ENCODE measurements at places on chromosomes 7 and 10. TPM values are rescaled to one million over a fixed set of nuclear protein-coding genes. Genes with fewer than 3 reads are reported as not detected.

The LIPF gene
- not detected for total RNA-seq

The SPDYE5 gene
- total RNA-seq = not detected

The HYAL4 gene
- not detected for total RNA-seq

The OGDHL gene
- total RNA-seq = not detected

The R3HCC1L gene
- 14.6 TPM for total RNA-seq

The MYL10 gene
- not detected for total RNA-seq

The ATRNL1 gene
- 3.3 TPM for total RNA-seq

The PODXL gene
- 12.1 TPM for total RNA-seq

The PLXDC2 gene
- 79.2 TPM for total RNA-seq

DNA sequence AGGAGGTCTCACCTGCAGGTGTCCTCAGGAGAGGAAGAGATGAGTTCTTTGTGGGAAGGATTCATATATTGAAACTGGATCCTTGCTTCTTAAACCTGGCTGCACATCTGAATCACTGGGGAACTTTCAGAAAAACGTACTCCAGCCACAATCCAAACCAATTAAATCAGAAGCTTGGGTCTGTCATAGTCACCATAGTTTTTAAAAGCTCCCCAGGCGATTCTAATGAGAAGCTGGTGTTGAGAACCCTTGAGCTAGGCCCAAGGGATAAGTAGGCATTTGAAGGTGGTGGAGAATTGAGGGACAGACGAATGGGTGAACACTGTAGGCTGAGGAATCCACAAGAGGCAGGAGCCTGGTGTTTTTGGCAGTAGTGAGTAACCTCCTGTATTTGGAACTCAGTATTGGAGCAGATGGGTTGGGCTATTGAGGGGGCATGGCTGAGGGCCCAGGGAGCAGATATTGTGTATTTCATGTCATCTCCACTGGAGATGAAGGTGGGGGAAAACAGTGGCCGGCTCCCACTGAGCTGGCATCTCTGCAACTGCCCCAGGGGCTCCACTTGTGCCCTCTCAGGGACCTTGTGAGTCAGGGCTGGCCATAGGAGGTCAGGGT lies 14.5 kb downstream of the ADCYAP1R1 start:
- DNase-seq = no peak

DNA sequence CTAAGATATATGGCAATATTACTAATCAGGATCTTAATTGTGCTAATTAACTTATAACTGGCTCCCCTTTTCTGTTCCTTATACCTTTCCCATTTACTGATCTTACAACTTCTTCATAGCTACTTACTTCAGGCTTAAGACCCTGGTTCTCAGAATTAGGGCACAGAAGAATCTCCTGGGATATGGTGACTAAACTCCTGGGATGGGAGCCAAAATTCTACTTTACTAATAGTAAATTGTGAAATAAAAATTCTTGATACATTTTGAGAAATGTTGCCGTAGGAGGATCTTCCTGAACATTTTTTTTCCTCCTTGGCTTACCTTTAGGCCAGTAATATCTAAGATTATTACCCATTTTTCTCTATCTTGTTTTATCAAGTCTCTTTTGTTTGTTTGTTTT lies 309.5 kb downstream of the ATRNL1 start:
- no peak for DNase-seq

DNA sequence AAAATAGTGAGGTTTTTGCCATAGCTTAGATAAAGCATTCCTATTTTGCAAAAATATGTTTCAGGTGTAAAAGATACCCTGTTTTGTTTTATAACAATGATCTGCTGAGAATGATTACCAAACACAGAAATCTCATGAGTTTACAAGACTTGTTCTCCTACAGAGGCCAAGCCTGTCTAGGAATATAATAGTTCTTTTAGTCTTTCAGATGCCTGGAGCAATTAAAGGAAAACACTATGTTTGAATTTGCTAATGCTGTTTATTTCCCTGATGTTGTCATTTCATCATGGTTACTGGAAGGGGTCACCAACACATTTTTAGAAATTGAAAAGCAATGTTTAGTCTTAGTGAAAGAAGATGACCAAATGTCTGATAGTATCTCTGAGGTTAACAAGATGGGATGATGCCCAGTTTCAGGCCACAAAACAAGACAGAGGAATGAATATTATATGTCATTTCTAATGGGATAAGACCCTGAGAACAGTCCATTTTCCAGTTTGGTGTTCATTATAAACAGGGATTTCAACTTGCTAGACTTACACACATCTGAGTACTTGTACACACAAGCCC lies 559.9 kb downstream of the INHBA start:
- no peak for DNase-seq

DNA sequence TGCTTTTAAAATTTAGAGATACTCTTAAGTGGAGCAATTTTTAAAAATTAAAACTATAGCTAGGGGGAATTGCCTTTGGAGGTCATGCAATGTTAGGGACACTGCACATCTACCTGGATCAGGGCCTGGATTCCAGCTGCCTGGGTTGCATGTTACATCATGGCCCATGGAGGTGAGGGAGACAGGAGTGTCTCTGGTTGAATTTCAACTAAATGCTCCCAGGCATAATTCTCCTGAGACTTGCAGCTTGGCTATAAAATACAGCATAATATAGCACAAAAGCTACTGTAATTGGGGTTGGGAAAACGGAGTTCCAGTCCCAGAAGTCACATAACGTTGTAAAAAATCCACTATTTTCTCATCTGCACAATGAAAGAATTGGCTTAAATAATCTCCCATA lies 782.5 kb downstream of the LRMDA start:
- DNase-seq = no peak

DNA sequence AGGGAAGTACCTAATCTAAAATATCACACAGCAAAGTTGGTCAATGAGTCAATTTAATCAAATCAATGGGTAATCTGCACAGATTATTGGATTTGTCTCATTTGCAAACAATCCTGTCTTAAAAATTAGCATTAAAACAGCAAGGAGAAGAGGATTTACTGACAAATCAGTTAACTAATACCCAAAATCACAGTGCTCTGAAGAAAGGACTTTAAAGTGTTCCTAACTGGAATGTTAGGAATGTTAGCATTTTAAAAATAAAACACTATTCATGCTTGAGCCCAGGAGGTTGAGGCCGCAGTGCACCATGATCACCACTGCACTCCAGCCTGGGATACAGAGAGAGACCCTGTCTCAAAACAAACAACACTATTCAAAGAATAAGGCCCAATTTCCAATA lies 83.1 kb downstream of the CHCHD3 start:
- no peak for DNase-seq

- DNase-seq = no peak
These were observed 32.9 kb upstream of the GRID1 start for GRCh38 chr10:86399514-86399878.

GRCh38 chr7:150476819-150477631 lies 26.6 kb downstream of the GIMAP8 start:
- DNase-seq = no peak

GRCh38 chr10:113954409-113954808 lies 89.3 kb upstream of the ADRB1 start:
- DNase-seq = no peak

DNA sequence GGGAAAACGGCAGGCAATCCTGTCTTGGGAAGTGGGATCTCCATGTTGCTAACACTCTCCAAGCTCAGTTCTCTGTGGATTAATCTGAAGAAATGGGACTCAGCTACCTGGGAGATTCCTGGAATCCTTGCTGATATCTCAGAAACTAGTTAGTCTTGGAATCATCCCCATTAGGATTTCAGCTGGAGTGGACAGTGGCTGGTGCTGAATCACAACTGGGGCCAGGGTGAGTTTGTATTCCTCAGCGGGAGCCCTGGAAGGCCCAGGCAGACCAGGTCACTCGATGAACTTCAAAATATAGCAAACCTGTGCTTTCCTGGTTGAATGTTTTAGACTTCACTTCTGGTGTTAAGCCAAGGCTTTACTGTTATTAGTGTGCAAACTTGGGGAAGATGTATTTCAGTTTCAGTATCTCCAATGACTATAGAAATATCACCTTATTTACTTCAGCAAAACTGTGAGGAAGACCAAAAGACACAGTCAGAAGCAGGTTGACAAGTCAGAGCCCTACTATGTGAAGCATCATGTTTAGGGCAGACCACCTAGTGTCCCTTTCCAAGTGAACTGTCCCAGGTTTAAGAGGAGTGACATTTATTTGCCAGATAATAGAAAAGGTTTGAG lies 126.1 kb downstream of the AOAH start:
- no peak for DNase-seq

DNA sequence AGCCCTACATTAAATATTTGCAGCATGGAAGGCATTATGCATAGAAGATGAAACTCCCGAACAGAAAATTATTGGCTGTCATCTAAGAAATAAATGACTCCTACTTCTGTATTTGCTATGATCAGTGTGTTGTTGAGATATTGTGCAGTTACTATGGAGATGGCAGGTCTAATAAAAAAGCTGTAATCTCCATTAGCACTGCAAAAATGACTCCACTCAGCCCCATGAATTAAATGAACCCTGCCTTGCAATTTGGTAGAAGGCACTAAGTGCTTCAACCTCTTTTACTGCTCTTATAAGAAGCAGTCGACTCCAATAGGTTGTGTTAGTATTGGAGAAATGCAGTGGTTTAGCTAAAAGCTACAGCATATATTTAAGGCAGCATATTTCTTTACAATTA lies 290.0 kb upstream of the PHYHIPL start:
- no peak for DNase-seq

DNA sequence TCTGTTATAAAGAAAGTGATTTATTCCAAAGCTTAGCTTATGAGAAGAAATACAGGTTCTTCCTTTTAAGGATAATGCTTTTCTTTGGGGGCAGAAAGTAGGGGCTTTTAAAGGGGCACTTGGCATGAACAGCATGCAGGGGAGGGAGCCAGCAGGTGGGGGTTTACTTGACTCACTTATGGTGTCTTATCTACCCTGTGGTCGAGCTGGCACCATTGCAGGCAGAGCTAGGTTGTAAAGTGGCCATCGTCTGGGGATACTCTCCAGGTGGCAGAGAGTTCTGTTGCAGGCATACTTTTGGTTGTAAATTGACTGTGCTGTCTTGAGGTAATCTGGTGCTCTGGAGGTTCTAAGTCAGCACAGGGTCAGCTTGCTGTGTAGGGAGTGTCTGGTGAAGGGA lies 26.3 kb upstream of the IFRD1 start:
- DNase-seq = no peak

DNA sequence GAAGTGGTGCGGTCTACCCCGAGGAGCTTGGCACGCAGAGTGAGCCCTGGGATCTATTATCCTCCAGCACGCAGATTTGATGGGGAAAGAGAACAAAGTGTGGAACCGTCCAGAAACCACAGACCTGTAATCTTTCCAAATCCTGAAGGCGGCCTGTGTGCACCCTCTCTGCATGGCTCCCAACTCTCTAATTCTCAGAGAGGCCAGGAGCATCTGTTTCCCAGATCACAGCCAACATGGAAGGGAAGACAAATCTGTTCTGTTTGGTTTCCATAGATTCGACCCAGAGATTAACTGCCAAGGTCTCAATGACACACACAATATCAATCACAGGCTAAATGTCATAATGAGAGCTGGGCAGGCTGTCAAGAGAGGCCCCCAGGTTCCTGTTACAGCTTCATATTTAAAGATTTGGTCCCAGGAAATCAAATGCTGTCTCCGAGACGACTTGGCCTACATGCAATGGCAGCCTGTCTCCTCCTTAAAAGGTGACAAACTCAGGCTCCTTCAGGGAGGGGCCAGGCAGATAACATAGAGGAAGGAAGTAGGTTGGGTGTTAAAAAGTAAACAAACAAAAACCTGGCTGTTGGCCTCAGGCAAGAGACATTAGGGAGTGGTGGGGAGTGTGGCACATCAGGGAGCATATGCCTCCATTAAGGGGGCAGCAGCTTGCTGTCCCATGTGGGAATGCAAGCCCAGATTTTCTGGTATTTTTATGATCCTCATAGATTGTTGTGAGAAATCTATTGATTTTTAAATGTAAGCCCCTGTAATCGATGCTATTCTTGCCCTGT lies 48.8 kb upstream of the SAMD8 start:
- no peak for DNase-seq

GRCh38 chr10:24340446-24340845 lies 131.5 kb downstream of the KIAA1217 start:
- no peak for DNase-seq

DNA sequence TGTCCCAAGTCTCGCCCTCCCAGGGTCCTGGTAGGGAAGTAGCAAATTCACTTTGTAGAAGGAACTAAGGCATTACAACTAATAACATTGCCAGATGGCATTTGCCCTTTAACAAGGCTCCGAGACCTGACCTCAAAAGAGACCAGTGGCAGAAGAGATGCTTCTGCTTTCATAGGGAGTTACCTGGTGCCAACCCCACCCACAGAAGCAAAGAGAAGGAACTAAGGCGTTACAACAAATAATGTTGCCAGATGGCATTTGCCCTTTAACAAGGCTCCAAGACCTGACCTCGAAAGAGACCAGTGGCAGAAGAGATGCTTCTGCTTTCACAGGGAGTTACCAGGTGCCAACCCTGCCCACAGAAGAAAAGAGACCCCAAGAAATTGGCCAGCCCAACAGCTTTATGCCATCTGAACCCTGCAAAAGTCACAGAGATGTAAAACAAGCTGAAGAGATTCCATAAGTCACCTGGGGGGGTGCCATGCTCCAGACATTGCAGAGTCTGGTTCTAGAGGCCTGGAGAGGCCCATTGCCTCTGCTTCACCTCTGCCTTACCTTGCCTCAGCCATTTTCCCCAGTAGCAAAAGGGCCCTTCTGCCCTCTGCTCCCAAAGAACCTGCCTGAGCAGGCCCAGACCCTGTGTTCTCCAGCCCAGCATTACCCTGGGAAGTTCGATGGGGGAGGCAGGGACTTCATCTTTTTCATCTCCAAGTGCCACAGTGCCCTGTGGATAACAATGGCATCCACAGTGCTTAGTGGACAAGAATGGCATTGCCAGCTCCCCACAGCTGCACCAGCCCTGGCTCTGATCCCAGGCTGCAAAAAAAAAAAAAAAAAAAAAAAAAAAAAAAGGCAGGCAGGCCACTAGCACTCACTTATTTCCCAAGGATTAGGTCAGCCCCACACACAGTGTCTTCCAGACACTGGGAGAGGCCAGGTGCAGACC lies 179.5 kb upstream of the PLXNA4 start:
- DNase-seq = no peak

DNA sequence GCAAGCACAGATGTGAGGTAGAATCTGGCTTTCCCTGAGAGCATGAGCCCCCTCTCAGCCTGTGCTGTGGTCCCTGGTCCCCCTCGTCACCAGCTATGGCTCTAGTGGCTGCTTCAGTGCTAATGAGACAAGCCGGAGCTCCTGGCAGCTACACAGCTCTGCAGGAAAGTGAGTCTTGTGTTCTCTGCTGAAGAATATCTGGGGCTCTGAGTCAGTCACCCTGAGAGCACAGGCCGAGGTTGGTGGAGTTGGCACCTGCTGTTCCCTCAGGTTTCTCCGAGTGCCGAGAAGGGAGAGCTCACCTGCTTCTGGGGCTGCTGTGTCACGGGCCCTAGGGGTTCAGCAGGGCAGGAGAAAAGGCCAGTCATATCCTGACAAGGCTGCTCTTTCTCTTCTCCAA lies 37.2 kb upstream of the GJD4 start:
- no peak for DNase-seq
